Lower leg skin (tissue), 4 donors: ENCODE measurements at places on chromosomes 12 and 14. TPM values are rescaled to one million over a fixed set of nuclear protein-coding genes. Genes with fewer than 3 reads are reported as not detected.

DNA sequence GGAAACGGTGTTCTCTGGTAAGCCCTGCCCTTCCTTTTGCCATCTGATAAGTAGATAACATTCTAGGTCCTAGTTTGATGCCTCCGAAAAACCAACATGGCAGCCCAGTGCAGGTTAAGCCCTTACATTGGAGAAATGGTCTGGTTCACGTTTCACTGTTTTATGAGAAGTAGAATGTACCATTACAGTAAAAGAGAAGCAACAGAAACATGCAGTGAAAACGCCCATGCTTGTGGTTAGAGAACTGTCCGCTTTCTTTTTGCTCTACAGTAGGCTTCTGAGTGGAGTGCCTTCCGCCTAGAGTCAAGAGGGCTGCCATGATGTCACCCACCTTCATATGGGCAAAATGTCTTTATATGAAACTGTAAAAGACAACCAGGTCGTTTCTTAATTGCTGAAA lies 190.4 kb upstream of the BCL2L14 start:
- no peak for DNase-seq

Gene OASL
- not detected for total RNA-seq

DNA sequence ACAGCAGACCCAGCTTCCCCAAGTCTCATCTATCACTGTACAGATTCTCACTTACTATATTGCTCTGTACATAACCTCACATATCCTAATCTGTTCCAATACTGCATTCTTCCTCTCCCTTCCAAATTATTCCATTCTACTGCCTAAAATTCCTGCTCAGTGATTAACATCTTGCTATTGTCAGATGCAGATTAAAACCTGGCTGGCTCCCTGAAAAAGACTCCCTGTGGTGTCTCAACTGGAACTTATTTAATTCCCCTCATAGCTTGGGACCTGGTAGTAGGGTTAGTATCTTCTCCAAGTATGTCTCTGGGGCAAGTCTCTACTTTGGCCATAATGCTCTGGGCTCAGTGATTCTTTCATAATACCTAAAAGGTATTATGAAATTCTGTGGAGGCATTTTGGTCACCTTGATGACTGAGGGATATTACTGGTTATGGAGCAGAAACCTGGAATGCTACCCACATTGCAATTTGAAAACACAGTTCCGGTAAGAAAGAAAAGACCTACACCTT lies 55.8 kb downstream of the PAWR start:
- DNase-seq: no peak

GRCh38 chr12:129169928-129170327 lies 316.6 kb downstream of the GLT1D1 start:
- no peak for DNase-seq

DNA sequence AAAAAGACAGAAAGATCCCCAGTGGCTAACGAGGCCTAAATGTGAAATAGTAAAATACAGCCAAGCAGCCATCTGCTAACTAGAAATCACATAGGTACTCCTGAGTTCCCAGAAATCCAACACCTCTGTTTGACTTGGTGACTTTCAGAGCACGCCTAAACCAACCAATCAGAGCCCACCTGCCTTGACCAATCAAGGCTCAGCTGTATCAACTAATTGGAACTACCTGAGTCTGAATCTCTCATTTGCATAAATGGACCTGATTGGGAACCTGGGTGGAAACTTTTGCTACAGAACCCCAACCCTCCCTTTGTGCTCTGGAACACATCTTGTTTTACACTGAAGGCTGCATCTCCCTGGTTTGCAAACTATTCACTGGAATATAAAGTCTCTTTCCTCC lies 5.1 kb upstream of the TCL1B start:
- no peak for DNase-seq

Gene ALDH2
- 153 TPM for total RNA-seq

Gene HOXC9
- 9.6 TPM for total RNA-seq

GRCh38 chr12:123961585-123962345 lies 10.9 kb downstream of the CCDC92 start:
- DNase-seq: no peak

- DNase-seq: no peak
These were observed 7.6 kb upstream of the HEBP1 start for GRCh38 chr12:13007496-13008233.

GRCh38 chr12:115093261-115093660 lies 409.3 kb upstream of the TBX3 start:
- DNase-seq: no peak

Gene TBC1D30
- 2.0 TPM for total RNA-seq

- no peak for DNase-seq
These were observed 57.7 kb downstream of the ATP2A2 start for GRCh38 chr12:110338754-110339153.

DNA sequence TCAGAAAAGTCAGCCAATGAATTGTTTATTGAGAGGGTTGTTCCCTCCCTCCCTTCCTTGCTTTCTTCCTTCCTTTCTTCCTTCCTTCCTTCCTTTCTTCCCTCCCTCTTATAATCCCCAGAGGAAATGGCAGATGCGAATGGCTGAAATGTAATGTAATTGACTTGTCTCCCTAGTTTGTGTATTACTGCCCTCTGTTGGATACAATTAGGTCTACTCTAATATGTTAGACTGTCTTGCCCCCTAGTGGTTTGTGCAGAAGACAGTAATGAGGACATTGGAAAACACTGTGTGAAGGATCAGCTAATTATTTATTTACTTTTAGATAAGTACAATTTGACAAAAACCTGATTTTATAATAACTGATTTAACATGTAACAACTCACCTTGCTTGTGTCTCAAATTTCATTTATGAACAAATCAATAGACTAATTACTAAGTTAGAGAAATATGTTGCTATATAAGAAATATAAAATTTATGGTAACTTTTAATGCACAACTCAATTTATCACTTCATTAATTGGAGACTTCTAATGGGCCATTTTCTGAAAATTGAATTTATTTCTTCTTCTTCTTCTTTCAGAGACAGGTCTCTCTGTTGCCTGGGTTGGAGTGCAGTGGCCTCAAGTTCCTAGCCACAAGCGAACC lies 229.8 kb upstream of the LRIG3 start:
- no peak for DNase-seq

GRCh38 chr14:59265808-59266207 lies 77.3 kb downstream of the DAAM1 start:
- DNase-seq: no peak

- DNase-seq: no peak
These were observed 81.9 kb downstream of the NINJ2 start for GRCh38 chr12:581321-581720.

Gene SERPINA1
- 0.93 TPM for total RNA-seq

GRCh38 chr14:28653521-28653920 lies 113.1 kb upstream of the FOXG1 start:
- DNase-seq: no peak

Gene CMKLR1
- 7.5 TPM for total RNA-seq

Gene E2F7
- 1.8 TPM for total RNA-seq

GRCh38 chr14:50740856-50741255 lies 72.8 kb upstream of the SAV1 start:
- DNase-seq: no peak

Gene TAS2R8
- total RNA-seq: not detected

DNA sequence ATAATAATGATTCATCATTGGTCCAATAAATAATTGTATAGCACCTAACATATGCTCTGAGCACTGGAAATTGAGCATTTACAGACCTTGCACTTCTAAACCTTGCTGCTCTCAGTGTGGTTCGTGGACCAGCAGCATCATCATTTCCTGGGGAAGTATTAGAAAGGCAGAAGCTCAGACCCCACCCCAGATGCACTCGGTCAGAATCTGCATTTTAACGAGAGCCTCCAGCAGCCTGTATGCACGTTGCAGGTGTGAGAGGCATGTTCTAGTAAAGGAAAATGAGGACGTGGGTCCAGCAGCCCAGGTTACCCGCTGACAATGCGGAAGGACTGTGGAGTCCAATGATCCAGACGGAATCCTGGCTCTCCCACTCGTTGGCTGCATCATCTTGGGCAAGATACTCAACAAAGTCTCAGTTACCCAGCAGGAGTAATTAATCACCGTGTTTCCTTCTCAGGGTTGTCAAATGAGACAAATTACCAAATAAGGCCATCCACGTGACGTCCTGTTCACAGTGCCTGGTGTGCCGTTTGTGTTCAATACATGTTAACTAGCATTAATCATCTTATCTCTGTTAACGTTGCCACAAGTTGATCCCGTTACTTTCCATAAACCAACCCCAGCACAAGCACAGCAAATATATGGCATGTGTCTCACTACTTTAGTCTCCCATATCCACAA lies 49.2 kb upstream of the CCND2 start:
- no peak for DNase-seq

- DNase-seq: no peak
These were observed 42.0 kb downstream of the LTBP2 start for GRCh38 chr14:74569806-74570591.

Gene HPD
- total RNA-seq: not detected

DNA sequence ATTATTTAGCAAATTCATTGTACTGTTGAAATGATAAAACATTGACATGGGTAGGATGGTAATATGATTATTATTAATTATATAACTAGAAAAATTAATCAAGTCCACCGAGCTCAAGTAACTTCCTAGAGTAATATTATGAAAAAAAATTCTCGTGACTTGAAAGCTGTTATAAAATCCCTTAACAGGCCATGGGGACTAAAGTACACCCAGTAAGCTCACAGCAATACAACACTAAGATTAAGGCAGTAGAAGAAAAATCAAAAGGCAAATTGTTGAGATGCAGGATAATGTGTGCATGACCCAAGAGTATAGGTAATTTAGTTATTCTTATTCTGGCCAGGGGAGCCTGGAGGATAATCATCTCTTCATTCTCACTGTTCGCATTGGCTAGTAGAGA lies 162.6 kb upstream of the LRIG3 start:
- no peak for DNase-seq

Gene NGB
- not detected for total RNA-seq

DNA sequence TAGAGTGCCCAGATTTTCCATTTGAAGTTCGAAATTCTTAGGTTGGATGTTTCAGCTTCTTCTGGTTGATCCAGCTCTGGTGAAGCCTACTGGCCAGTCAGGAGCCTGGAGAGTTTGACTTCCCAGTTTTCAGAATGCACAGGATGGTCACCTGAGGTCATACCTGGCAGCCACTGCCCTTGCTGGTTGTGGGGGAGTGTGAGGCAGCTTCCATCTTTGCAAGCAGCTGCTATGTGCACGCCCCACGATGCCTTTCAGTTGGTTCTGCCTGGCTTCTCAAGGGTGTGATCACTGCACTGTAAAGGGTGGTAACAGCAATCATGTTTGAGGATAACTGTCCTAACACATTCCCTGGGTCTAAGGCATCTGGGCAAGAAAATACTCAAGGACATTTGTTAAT lies 15.4 kb downstream of the CCDC92 start:
- DNase-seq: no peak

DNA sequence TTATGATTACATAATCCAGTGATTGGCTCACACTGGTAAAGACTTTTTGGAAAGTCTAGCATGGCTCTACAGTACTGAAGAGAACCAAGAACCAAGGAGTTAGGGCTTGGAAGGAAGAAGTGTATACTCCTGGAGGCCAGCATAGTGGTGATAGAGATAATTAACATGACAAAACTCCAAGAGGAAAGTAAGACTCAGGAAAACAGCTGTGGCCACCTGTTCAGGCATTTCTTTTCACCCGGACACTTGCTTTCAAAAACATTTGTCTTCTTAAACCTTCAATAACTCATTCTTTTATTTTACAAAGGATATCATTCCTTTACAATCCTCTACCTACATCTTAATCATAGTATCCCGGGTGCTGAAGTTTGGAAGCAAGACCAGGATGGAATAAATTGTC lies 50.9 kb downstream of the KLHL28 start:
- no peak for DNase-seq

DNA sequence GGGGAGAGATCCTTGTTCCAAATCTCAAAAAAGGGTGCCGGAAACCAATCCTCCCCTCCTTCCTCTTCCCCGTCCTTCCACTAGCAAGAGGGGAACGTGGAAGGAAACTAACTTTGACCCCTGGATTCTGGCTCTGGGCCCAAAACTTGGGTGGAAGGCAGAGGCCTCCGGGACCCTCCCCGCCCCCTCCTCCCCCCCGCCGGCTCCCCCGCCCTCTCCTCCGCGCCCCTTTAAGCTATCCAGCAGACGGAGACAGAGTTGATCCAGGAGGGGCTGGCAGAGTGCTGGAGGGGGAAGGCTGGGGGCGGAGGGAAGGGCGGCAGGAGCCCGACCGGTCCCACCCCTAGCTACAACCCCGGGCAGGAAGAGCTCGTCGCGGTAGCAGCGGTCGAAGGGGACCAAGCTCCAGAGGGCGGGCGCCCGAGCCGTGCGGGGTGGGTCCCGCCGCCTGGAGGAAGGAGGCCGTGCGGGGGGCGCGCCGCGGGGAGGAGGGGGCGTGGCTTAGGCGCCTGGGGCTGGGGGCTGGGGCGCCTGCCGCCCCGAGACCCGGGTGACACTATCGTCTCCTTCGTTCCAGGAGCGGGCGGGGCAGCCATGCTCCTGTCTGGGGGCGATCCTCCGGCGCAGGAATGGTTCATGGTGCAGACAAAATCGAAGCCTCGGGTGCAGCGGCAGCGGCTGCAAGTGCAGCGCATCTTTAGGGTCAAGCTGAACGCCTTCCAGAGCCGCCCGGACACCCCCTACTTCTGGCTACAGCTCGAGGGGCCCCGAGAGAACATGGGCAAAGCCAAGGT lies at the start of gene NYNRIN:
TSS of gene NYNRIN (plus strand) at position 351 of the 794 bp plus-strand sequence. CDS start at position 595, 244 bp downstream.
- DNase-seq: peak; percentile 87

DNA sequence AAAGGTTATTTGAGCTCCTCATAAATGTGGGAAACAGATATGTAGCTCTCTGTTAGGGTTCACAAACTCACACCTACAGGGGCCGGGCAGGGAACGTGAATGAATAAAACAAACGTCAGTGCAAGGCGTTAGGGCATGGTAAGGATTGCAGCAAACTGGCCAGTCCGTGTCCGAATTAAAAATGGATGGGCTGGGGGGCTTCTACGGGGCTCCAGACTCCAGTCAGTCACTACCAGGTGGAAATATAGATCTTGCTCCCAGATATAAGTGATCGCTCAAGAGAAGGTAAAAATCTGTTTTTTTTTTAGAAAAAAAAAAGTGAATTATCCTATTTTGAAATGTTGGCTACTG lies 333.1 kb downstream of the MED13L start:
- no peak for DNase-seq

DNA sequence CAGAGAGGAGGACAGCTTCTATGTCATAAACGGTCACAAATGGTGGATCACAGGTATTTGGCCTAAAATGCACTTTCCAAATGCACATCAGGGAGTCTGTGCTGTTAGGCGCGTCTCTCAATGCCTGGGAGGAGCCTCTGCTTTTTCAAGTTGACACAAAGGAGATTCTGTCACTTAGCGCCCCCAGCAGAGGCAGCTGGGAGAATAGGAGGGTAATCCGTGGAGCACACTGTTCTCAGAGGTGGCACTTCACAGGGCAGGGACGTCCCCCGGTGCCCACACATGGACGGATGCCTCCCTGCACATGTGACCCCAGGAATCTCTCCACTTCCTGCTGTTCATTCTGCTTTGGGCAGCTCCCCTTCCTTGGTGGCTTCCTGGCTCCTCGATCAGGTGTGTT lies 19.4 kb upstream of the ALDH2 start:
- DNase-seq: no peak

Gene LRRC43
- total RNA-seq: 1.2 TPM
